ENCODE measurements at places on chromosomes 3 and 15.

- DNase-seq, result no peak
Observed at GRCh38 chr3:81549831-81550230, 211.6 kb downstream of the GBE1 start.

DNA sequence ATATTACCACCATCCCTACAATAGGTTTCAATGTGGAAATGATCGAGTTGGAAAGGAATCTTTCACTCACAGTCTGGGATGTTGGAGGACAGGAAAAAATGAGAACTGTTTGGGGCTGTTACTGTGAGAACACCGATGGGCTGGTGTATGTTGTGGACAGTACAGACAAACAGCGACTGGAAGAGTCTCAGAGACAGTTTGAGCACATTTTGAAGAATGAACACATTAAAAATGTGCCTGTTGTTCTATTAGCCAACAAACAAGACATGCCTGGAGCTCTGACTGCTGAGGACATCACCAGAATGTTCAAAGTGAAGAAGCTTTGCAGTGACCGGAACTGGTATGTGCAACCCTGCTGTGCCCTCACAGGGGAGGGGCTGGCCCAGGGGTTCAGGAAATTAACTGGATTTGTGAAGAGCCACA is 510 bp downstream of the ARL14 start:
- DNase-seq, result no peak

- no peak for DNase-seq
Observed at GRCh38 chr3:94619643-94620042, 556.8 kb downstream of the NSUN3 start.

DNA sequence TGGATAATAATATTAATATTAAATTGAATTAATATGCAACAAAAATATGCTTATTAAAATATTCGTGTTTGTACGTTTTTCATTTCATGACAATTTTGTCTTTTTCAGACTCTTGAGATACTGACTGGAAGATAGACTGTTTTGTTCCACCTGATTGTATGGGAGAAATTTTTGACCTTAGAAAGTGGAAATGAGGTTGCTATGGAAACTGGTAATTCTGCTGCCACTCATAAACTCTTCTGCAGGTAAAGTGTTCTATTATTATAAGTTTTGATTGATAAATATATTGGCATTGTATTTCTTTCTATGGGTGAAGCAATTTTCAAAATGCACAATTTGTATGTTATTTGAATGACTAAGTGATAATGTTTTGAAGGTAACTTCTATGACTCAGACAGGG is 55.0 kb downstream of the CNTN6 start:
- DNase-seq, result no peak

DNA sequence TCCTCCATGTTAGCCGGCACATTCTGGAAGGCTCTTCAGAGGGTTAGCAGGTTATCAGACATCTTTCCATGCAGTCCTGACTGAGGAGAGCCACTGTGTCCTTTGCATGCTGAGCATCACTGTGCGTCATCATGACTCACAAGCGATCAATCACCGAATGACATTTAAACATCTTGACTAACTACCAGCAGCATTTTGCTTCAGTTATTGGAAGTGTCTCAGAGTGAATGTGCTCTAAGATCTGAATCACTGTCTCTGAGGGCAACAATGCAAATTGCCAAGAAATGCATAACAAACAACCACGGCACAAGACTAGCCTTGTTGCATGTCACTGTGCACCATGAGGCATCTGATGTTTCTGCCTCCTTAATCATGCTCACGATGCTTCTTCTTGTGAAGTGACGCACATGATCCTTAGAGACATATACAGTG is 18.3 kb upstream of the ATP8B4 start:
- DNase-seq, result no peak

DNA sequence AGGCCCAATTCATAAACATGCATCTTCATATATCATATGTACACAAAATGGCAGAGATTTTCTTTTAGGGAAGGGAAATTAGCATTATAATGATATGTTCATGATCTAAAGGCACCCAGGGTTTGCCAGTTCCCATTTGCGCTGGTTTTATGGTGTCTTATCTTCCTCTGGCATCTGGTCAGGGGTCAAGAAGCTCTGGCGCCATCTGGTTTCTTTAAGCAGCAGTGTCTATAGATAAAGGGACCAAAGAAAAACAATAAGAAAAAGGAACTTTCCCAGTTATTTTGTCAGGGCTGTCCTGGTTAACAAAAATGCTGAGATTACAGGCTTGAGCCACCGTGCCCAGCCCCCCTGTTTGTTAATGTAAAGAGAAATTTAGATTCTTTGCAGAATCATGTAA is 3.3 kb upstream of the DCP1A start:
- no peak for DNase-seq

GRCh38 chr3:95424279-95424678 is 1361.4 kb downstream of the NSUN3 start:
- DNase-seq, result no peak
